ENCODE measurements at places on chromosomes 11 and 22. TPM values are rescaled to one million over a fixed set of nuclear protein-coding genes. Genes with fewer than 3 reads are reported as not detected.

The OR51B2 gene
- 0.41 TPM for total RNA-seq

The TEAD1 gene
- 161 TPM for total RNA-seq

The FXYD2 gene
- 5.7 TPM for total RNA-seq

The CEND1 gene
- total RNA-seq: not detected

The ALX4 gene
- 6.4 TPM for total RNA-seq

The USP2 gene
- total RNA-seq: 13.1 TPM

The LDHAL6A gene
- not detected for total RNA-seq

The OR5T2 gene
- not detected for total RNA-seq

The STX3 gene
- total RNA-seq: 19.0 TPM

The CASP4 gene
- total RNA-seq: 19.4 TPM

DNA sequence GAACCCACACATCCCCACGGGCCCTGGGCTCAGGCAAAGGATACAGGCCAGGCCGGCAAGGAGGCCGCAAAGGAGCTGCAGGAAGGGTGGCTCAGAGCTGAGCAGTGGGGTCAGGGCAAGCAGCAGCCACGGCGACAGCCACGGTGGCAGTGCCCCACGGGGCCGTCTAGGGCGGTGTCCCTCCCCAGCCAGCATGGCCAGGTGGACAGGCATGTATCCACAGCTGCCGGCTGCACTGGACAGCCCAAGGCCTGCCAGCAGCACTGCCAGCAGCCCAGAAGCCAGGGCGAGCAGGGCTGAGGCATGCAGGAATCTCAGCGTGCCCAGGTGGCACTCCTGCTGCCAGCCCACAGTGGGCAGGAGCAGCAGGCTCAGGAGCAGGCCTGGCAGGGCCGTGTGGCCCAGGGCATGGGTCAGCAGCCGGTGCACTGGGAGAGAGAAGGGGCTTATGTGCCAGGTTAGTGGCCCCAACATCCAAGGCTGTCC is 3.9 kb downstream of the RHBDD3 start:
- H3K27ac ChIP-seq: no peak overlapping the region
- H3K27me3 ChIP-seq: no peaks in the 10 kb centered on the region
- H3K4me1 ChIP-seq: peaks cover 12% of the 10 kb centered on the region
- peaks cover 3% of the 10 kb centered on the region for H3K36me3 ChIP-seq

DNA sequence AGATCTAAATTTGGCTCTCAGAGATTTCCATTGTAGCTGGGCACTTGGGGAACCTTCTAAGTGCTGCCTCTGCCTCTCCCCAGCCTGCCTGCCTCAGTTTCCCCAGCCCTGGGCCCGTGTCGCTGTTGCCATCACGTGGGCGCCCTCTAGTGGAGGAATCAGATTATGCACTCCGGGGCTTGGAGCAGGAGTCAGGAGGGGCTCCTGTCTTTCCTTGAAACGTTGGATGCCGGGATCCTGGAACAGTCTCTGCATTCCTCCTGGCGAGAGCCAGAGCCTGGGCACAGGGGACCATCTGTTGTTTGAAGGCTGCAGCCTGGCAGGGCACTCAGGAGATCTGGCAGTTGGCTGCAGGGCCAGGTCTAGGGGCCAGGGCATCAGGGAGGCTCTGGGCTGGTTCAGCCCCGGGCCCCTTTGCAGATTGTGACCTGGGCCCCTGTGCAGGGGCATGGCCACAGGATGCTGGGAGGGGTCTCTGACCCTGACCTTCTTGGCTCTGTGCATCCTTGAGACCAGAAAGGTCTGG is 71.6 kb downstream of the LRP5 start:
- H3K27me3 ChIP-seq: no peaks in the 10 kb centered on the region
- no peak overlapping the region for H3K27ac ChIP-seq
- peaks cover 5% of the 10 kb centered on the region for H3K36me3 ChIP-seq

DNA sequence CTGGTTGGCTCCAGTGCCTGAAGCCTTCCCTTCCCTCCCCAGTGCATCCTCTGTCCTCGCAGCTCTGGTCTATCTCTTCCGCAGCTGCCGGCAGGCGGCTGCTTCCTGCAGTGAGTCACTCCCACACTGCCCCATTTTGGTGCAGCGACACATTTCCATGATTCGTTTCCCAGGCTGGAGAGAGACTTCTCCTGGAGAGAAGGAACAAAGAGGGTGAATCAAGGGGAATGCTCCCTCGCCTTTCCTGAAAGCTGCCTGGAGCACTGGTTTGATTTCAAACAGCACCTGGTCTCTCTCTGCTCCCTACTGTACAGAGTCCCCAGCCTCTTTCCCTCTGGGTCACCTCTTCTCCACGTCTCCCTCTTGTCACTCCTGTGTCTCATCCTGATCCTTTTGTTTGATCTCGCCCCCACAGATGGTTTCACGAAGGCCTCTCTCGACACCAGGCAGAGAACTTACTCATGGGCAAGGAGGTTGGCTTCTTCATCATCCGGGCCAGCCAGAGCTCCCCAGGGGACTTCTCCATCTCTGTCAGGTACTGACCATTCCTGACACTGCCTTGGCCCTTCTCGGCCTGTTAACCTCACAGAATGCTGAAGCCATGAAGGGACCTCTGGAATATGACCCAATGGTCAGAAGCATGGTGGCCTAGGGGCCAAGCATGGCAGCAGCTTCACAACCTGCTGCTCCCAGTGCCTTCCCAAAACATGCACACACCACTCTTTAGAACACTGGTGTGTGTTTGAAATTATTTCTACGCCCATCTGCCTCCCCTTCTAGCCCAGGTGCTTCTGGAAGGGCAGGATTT is at the start of gene TMA7B:
TSS of gene TMA7B (plus strand) at position 758 of the 808 bp plus-strand sequence. CDS start 3,978 bp downstream, outside the sequence.
- H3K36me3 ChIP-seq: no peaks in the 10 kb centered on the region
- peaks cover 12% of the 10 kb centered on the region for H3K27me3 ChIP-seq
- DNase-seq: no peak
- H3K4me1 ChIP-seq: peaks cover 11% of the 10 kb centered on the region
- no peak within 1 kb of the TSS for H3K4me3 ChIP-seq

DNA sequence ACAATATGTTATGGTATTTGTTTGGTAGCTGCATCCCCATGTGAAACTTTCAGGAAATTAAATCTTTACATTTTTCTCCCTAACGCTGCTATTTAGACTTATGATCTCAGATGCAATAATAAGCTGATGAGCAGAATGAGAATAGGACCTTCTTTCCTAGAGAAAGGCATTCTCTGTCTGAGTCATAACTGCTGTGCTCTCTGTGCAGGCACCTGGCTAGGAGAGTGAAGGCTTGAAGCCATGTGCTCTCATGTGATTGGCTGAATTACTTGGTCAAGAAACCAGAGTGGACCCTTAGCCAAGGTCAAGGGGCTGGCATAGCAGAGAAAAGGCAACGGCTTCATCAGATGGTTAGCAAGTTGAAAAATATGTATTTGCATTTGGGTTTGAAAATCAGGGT is 185.0 kb downstream of the ADAMTS15 start:
- no peak overlapping the region for H3K27ac ChIP-seq
- H3K27me3 ChIP-seq: peaks cover 2% of the 10 kb centered on the region
- no peak for DNase-seq
- H3K36me3 ChIP-seq: no peaks in the 10 kb centered on the region
- no peak overlapping the region for H3K4me3 ChIP-seq

DNA sequence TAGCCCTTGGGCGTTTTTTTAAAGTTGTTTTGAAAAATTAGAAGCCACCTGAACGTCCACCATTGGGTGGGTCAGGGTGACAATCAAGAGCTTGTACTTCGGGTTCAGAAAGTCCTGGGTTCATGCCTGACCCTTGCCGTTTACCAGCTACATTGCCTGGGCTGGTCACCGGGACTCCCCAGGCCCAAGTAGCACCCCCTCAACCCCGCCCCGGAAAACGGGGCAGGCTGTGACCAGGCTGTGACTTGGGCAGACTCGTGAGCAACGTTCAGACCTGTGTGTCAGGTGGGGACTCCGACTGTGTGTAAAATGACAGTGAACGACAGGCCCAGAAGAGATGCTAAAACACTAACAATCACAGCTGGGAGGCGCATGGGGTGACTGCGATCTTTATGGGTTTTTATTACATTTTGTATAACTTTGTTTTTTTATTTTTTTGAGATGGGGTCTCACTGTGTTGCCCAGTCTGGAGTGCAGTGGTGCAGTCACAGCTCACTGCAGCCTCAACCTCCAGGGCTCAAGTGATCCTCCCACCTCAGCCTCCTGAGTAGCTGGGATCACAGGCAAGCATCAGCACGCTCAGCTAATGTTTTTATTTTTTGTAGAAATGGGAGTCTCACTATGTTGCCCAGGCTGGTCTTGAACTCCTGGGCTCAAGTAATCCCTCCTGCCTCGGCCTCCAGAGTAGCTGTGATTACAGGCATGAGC is 56.8 kb downstream of the TRMU start:
- no peak overlapping the region for H3K27ac ChIP-seq
- no peak overlapping the region for H3K4me3 ChIP-seq
- H3K4me1 ChIP-seq: peaks cover 10% of the 10 kb centered on the region
- no peaks in the 10 kb centered on the region for H3K36me3 ChIP-seq

DNA sequence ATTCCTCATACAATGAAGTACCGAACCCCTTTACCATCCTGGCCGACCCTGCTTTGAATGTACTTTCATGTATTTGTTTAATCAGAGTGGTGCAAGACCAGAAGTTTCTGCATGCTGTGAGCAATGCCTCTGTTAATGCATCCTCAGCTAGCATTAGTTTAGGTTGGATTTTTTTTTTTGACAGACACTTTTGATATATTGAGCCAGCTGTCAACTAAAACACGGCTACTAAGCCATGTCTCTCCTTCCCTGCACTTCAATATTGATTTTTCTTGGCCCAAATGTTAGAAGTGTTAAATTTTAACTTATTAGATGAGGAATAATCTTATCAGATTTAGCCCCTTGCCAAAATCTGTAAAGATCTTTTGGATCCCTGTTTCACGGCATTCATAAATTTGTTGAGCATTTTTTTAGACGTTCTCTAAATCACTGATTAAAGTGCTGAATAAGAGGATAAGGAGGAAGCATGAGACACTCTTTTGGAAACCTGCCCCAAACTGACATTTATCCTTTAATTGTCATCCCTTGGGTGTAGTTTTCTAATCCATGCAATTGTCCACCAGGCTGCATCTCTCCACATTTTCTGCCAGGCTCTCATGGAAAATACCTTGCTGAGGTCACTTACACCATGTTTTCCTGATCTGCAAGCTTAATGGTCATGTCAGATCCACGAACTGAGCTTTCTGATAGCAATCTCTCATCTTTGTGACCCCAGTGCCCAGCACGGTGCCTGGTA is 130.7 kb downstream of the FEZ1 start:
- no peak overlapping the region for H3K27ac ChIP-seq
- DNase-seq: no peak
- peaks cover 4% of the 10 kb centered on the region for H3K4me1 ChIP-seq

DNA sequence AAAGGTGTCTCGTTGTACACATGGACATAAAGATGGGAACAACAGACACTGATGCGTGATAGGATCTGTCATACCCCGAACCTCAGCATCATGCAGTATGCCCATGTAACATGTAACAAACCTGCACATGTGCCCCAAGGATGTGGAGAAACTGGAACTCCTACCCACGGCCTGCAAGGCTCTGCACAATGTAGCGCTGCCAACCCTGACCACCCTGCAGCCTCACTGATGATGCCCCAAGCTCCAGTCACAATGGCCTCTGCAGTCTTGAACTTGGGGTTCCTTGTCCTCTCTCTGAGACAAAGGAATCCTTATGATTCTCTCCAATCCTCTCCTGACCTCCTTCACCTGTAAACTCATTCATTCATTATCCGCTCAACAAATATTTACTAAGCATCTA is 14.2 kb downstream of the LMO1 start:
- H3K36me3 ChIP-seq: no peaks in the 10 kb centered on the region
- no peaks in the 10 kb centered on the region for H3K4me1 ChIP-seq
- H3K4me3 ChIP-seq: no peak overlapping the region
- H3K27me3 ChIP-seq: peaks cover 4% of the 10 kb centered on the region
- DNase-seq: no peak

DNA sequence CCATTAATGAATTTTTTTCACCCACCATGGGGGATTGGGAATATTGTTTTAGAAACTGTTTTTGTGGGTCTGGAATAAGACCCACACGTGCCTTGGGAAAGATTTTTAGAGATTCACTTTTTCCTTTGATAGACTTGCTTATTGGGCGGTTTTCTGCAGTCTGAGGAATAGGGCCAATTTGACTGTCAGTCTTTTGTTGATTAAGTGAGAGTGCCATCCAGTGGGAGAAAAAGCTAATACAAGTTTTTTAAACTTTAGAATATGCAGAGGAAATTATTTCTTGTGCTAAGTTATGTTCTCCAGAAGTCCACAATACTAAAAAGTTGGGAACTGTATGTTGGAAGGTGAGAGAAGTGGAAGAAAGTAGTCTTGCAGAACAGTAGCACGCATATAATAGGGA is 56.1 kb downstream of the PRMT3 start:
- no peak overlapping the region for H3K4me3 ChIP-seq
- H3K4me1 ChIP-seq: no peaks in the 10 kb centered on the region
- H3K27me3 ChIP-seq: no peaks in the 10 kb centered on the region
- no peak overlapping the region for H3K27ac ChIP-seq
- peaks cover 3% of the 10 kb centered on the region for H3K36me3 ChIP-seq
- no peak for DNase-seq

DNA sequence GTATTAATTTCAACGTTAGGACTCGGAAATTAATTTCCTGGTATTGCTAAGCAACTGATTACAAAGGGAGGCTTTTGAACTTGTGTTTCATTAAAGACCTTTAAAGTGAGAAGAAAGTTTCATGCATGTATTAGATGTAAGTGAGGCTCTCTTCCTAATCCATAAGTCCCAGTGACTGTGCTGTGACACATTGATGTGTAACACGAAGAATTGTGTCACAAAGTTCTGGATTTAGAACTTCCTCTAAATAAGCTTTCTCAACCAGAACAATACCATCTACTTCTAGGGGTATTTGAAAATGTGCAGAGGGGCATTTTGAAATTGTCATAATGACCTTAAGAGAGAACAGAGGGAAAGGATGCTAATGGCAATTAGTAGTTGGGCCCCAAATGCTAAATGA is 14.4 kb downstream of the DCUN1D5 start:
- no peak overlapping the region for H3K4me3 ChIP-seq
- DNase-seq: no peak
- H3K27me3 ChIP-seq: no peaks in the 10 kb centered on the region
- peaks cover 53% of the 10 kb centered on the region for H3K36me3 ChIP-seq

- H3K4me1 ChIP-seq: peaks cover 11% of the 10 kb centered on the region
- DNase-seq: no peak
- peaks cover 8% of the 10 kb centered on the region for H3K27me3 ChIP-seq
- H3K27ac ChIP-seq: no peak overlapping the region
- H3K36me3 ChIP-seq: no peaks in the 10 kb centered on the region
- H3K4me3 ChIP-seq: no peak overlapping the region
Observed at GRCh38 chr11:45024316-45024715, 73.6 kb upstream of the TP53I11 start.

DNA sequence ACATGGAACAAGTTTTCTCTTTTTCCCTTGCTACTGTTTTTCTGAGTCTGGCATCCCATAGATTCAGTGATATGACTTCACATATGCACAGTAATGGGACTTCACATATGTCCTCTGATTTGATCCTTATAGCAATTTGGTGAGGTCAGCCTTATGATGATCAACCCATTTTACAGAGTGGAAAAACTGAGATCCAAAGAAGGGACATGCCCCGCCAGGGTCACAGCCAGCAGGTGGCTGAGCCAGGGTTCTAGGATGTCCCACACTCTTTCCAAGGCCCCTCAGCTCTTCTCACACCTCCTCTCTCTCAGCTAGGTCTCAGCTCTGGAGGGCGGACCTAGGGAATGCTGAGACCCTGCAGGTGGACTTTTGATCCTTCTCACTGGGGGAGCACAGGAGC is 44.3 kb upstream of the CD82 start:
- no peak for DNase-seq
- H3K4me3 ChIP-seq: no peak overlapping the region
- peaks cover 35% of the 10 kb centered on the region for H3K27me3 ChIP-seq
- no peak overlapping the region for H3K27ac ChIP-seq
- peaks cover 53% of the 10 kb centered on the region for H3K4me1 ChIP-seq
- no peaks in the 10 kb centered on the region for H3K36me3 ChIP-seq

GRCh38 chr11:59135648-59136461 is 6.8 kb upstream of the FAM111A start:
- peaks cover 2% of the 10 kb centered on the region for H3K4me1 ChIP-seq
- peak; percentile 68 for DNase-seq
- H3K27me3 ChIP-seq: no peaks in the 10 kb centered on the region
- H3K36me3 ChIP-seq: peaks cover 30% of the 10 kb centered on the region

Measured in mesothelial cell of epicardium (in vitro differentiated cells).